ENCODE measurements at places on chromosomes 5 and 9.

DNA sequence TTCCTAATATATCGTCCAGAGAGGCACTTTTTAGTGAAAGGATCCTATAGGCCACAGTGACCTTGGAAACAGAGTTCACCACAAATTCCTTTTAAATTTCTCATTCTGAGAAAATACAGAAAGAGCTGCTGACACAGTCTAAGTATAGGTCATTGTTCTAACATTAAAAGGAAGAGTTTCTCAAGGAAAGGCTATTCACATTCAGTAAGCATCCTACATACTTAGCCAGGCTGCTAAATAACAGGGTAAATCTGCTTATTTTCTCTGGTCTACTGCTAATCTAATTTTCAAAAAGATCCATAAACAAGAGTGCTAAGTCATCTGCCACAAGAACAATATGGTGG lies 313.7 kb downstream of the PDE4D start:
- DNase-seq: no peak

DNA sequence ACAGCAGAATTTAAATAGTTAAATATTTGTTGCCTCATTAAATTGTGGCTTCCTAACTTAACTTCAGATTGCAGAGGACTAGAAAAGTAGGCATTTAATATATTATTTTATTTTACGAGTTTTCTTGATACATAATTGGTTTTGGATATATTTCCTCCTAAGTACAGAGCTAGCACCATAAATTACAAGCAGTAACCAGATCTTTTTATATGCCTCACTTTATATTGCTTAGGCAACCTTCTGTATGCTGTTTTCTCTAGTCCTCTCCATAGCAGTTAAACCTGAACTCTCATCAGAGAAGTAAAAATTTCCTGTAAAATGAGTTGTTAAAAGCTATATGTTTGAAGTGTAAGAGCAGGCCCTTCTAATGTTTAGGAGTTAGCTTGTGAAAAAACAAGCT lies 144.2 kb downstream of the ZCCHC7 start:
- no peak for DNase-seq

DNA sequence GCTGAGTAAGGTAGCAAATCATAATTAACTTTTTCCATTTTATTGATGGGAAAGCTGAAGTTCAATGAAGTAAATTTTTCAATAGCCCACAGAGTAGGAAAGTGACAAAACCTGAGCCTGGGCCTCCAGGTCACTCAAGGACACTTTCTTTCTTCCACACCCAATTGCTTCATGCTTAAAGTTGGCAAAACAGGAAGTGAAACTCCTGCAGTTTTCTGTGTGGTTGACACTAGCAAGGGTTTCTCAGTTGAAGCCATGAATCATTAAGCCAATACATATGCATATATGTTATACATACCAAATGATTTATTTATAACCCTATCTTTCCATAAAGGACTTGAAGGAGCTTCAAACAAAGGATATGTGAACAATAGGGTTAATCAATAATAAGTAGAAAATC lies 13.9 kb downstream of the TLR4 start:
- DNase-seq: no peak

- DNase-seq: no peak
Observed at GRCh38 chr5:129097498-129098296, 3.1 kb downstream of the ISOC1 start.

- DNase-seq: no peak
Observed at GRCh38 chr9:20611691-20612287, 10.5 kb downstream of the MLLT3 start.

DNA sequence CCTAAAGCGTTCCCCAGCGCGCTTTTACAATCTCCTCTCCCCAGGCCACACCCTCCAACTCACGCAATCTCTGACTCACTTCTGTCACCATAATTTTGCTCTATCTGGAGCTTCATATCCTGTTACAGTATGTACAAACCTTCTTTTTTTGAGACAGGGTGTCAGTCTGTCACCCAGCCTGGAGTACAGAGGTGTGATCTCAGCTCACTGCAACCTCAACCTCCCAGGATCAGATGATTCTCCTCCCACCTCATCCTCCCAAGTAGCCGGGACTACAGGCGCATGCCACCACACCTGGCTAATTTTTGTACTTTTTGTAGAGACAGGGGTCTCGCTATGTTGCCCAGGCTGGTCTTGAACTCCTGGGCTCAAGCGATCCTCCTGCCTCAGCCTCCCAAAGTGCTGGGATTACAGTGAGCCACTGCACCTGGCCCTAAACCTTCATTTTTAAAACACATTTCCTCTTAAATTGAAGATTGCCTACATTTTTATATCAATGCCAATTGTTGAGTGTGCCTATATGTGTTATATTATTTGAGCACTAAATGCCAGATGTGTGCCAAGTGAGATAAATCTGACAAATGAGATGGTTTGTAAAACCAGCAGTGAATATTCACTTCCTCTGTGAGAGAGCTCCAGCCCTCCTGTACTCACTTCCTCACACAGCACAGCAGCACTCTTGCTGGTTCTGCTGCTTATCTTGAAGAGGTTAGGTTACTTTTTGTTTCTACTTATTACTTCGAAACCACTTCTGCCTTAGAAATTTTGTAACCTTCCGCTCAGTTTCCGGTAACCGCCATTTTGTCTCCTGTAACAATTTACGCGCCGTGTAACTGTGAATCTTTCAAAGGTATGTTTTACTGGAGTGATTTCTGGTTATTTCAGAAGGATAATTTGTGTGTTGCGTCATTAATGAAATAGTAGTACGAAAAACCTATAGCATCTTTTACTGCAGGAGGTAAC lies 57.9 kb downstream of the DOCK8 start:
- DNase-seq: no peak

DNA sequence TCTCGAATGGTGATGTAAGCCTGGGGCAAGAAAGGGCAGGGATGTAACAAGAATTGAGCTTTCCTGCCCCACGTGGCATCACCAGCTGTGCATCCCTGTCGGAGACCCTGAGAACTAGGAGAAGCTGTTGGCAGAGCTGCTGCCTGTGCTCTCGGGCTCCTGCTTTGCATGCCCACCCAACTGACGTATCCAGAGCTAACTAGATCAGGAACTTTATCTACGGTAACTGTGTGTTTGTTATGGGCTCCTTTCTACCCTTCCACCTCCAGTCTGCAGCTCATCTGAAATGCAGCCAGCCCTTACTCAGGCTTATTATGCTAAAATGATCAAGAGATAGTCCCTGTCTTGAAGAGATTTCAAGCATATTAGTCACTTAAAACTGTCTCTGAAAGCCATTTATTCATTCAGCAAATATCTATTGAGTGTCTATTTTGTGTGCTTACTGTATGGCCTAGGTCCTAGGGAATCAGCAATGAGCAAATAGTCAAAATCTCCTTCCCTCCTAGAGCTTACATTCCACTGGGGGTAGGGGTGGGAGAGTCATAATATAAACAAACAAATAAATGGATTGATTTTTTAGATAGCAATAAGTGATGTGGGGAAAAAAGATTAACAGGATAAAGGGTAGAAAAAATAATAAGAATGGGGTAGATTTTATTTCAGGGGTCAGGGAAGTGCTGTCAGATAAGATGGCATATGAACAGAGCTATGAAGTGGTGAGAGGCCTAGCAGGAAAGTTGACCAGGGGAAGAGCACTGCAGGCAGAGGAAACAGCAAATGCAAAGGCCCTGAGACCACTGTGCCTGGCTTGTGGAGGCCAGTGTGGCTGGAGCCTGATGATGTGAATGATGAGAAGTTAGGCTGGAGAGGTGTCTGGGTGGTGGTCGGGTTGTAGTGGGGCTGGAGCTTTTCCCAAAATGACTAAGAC lies 118.2 kb downstream of the GALNT10 start:
- DNase-seq: no peak

DNA sequence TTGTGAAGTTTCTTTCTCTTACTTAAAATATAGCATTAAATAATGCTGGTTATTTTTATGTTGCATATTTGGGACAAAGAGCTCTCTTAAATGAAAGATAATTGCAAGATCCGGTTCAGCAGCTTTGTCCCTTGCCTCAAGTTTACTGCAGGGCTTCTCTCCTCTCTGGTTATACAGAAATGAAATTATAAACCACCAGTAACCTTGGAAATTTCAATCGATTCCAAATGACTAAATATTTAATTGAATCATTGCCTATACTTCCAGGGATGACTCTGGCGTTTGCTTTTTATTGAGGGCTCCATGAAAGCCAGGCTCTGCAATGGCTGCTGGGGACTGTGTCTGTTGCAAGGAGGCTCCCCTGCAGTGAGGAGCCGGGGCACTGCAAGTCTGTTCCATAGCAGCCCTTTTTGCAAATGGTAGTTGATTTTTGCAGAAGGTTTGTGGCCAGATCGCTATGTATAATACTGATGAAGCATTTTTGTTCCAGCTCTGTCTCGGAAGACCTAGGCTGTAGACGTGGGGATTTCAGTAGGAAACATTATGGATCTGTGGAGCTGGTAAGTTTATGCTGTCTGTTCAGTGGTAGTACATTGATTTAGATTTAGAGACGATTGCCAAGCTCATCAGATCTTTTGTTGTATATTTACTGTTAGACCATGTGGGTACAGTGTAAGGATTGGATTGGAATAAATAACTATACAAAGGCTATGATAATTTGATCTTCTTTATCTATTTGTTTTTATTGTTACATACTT lies at the start of gene GARNL3:
Gene GARNL3, plus strand, starts transcription at position 313 of the 758 bp plus-strand sequence. Its CDS starts 104 bp downstream, at position 417.
- DNase-seq: no peak
